Astrocyte (in vitro differentiated cells and primary cell): ENCODE measurements at places on chromosomes 11 and 22. TPM values are rescaled to one million over a fixed set of nuclear protein-coding genes. Genes with fewer than 3 reads are reported as not detected.

DNA sequence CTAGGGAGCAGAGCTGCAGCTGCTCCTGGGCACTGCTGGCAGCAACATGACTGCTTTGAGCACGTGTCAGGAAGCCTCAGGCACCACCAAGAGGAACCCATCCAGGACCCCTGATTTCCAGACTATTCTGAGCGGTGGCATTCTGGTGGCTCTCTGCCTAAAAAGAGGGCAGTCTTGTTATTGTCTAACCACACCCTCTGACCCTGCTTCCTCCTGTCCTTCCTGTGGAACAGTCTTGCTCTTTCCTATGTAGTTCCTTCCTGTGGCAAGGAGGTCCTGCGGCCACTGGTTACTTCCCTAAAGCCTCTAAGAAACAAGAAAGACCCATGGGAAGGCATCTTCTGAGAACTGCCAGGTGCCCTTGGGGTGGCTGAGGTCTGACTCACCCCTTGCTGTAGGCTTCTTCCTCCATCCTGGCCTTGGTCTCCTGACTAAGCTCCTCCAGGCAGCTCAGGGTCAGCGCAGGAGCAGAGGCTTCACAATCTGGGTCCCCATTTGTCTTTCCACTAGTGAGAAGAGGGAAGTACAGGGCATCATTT is 13.1 kb upstream of the LYVE1 start:
- no peaks in the 10 kb centered on the region for H3K27me3 ChIP-seq
- no peak for DNase-seq
- H3K4me1 ChIP-seq, result peaks cover under 1% of the 10 kb centered on the region
- H3K27ac ChIP-seq, result no peak overlapping the region
- no peak overlapping the region for H3K4me3 ChIP-seq
- H3K36me3 ChIP-seq, result no peaks in the 10 kb centered on the region

- no peaks in the 10 kb centered on the region for H3K27me3 ChIP-seq
- H3K36me3 ChIP-seq, result no peaks in the 10 kb centered on the region
- no peak overlapping the region for H3K4me3 ChIP-seq
- DNase-seq, result no peak
- H3K27ac ChIP-seq, result no peak overlapping the region
Observed at GRCh38 chr11:66470015-66470414, 3.3 kb downstream of the PELI3 start.

DNA sequence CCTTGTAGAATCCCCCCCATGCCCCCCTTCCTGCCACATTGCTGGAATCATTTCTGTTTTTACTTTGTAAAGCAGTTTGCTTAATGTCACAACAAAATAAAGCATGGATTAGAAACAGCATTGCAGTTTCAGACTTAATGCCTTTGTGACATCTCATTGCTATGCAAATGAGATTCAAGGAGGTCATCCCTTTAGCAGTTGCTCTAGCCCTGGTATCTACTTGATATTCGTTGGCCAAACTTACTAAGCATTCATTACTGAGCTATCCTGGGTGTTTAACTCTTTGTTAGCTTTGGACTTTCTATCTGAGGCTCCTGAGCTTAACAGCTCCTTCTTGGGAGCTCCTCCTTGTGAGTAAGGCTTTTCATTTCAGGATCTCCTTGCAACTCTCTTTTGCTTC is 16.3 kb downstream of the FAT3 start:
- no peaks in the 10 kb centered on the region for H3K27me3 ChIP-seq
- H3K36me3 ChIP-seq, result no peaks in the 10 kb centered on the region
- DNase-seq, result no peak

DNA sequence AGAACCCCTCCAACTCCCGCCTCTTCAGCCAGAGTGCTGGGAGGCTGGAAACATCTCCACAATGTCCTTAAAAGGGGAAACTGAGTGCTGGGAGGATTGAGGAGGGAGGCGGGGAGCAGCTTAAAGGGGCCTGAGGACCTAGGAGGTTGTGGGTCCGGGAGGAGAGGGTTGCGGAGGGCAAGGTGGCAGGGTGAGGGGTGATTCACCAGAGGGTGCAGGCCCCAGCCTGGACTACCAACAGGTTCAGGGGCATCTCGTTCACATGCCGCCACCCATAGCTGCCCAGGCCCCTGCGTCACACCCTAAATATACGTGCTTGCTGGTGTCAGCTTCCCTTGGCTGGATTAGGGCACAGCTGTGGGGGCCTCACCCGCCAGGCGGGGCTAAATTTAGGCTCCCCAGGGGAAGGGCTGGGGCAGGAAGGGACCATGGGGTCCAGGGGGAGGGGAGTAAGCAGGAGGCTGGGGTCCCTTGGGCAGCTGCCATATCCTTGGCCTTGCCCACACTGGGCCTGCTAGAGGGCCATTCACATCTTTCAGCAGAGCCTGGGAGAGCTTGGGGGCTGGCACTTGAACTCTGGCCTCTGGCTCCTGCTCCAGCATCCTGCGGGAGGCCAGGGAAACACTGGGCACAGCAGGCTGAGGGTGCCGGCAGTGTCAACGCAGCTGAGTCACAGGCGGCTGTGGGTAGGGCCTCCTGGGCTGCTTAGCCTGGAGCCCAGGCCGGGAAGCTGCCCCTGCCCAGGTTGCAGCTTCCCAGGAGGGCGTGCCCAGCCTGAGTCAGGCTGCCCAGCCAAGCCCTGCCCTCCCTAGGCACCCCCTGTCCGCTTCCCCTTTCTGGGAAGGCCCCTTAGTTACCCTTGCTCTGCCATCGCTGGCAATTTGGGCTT is 1.3 kb downstream of the EHBP1L1 start:
- H3K4me3 ChIP-seq, result peak overlapping the region; percentile 49
- peak; percentile 48 for DNase-seq
- H3K36me3 ChIP-seq, result no peaks in the 10 kb centered on the region
- no peaks in the 10 kb centered on the region for H3K27me3 ChIP-seq
- H3K27ac ChIP-seq, result no peak overlapping the region
- H3K4me1 ChIP-seq, result peaks cover 44% of the 10 kb centered on the region

- no peaks in the 10 kb centered on the region for H3K36me3 ChIP-seq
- no peak for DNase-seq
- no peak overlapping the region for H3K27ac ChIP-seq
- no peaks in the 10 kb centered on the region for H3K27me3 ChIP-seq
Observed at GRCh38 chr11:69010361-69010891, 2.6 kb downstream of the MRGPRF start.

DNA sequence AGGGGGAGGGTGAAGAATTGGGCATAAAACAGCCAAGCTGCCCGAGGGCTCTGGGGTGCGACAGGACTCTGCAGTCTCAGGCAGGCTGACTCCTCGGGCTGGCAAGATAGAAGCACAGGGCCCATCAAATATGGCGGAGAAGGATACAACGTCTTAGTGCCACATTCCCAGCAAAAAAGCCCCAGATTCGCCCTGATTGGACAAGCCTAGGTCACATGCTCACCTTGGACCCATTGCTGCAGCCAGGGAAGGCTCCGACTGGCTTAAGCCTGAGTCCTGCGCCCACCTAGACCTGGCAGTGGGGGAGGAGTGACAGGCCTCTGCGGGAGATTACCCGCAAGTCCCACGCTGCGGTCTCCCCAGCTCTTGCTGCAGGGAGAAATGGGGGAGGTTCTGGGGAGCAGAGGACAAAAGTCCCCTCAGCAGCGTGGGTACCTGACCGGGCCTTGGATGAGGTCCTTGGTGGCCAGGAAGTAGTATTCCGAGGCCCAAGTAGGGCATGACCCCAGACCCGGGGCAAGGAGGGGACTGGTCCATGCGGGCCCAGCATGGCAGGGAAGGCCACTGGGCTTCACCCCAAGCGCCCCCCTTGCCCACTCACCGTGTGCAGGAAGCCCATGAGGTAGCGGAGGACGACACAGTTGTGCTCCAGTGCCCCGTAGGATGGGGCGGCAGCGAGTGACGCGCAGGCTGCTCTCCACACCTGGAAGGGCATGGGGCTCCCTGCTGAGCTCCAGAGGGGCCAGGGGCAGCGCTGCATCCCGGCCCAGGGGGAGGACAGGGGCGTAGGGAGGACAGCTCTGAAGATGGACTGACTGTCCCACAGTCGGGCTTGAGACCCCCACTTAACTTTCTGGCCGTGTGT is 113.0 kb downstream of the ARHGAP8 start:
- H3K4me3 ChIP-seq, result no peak overlapping the region
- H3K27me3 ChIP-seq, result no peaks in the 10 kb centered on the region
- H3K27ac ChIP-seq, result no peak overlapping the region
- DNase-seq, result no peak
- H3K36me3 ChIP-seq, result no peaks in the 10 kb centered on the region

Gene PLAAT3
- total RNA-seq, result 11.5 and 15.5 TPM in 2 replicates

DNA sequence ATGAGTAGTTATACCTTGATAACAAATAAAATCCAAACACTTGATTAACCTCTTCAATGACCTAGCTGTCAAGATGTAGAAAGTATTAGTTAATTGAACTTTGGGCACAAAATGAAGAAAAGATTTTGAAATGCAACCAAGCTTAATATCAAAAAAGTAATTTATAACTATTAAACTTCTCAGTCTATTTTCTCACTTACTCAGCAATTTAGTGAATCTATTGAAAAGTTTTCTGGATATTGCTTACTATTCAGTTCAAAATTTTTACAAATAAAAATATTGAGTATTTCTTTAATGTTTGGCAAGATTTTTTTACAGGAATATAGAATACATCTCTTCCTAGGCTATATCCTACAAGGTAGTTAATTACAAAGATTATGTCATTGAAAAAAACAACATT is 192.5 kb downstream of the GRIA4 start:
- H3K4me3 ChIP-seq, result no peak overlapping the region
- H3K4me1 ChIP-seq, result no peaks in the 10 kb centered on the region
- DNase-seq, result no peak
- H3K27me3 ChIP-seq, result no peaks in the 10 kb centered on the region

- no peak overlapping the region for H3K4me3 ChIP-seq
- no peak overlapping the region for H3K27ac ChIP-seq
- DNase-seq, result no peak
- H3K27me3 ChIP-seq, result no peaks in the 10 kb centered on the region
- H3K4me1 ChIP-seq, result peaks cover 31% of the 10 kb centered on the region
- H3K36me3 ChIP-seq, result no peaks in the 10 kb centered on the region
Observed at GRCh38 chr11:130786586-130786985, 129.7 kb downstream of the SNX19 start.

GRCh38 chr11:27807596-27807995 is 107.3 kb upstream of the BDNF start:
- H3K4me3 ChIP-seq, result no peak overlapping the region
- DNase-seq, result no peak
- H3K27me3 ChIP-seq, result no peaks in the 10 kb centered on the region
- no peaks in the 10 kb centered on the region for H3K36me3 ChIP-seq
- H3K4me1 ChIP-seq, result no peaks in the 10 kb centered on the region

DNA sequence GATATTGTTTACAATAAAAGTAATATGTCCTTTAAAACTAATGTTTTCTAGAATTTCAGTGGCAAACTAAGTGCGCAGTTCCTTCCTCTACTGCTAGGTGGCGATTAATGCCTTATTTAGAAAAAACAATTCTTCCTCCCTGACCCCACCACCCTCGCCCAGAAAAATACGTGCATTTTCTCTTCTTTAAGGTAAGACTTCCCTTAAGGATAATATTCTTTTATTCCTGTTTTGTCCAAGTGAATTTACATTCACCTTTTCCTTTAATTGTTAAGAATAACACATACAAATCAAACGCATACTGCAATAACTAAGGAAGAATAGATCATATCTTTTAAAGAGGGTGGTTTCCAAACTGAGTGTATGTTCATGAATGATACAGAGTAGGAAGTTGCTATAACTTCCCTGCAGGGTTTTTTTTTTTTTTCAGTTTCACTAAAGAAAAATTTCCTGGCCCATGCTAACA is 17.0 kb upstream of the PSMA1 start:
- DNase-seq, result no peak
- no peaks in the 10 kb centered on the region for H3K4me1 ChIP-seq
- no peak overlapping the region for H3K4me3 ChIP-seq
- no peak overlapping the region for H3K27ac ChIP-seq
